ENCODE measurements at places on chromosomes 1 and 21.

DNA sequence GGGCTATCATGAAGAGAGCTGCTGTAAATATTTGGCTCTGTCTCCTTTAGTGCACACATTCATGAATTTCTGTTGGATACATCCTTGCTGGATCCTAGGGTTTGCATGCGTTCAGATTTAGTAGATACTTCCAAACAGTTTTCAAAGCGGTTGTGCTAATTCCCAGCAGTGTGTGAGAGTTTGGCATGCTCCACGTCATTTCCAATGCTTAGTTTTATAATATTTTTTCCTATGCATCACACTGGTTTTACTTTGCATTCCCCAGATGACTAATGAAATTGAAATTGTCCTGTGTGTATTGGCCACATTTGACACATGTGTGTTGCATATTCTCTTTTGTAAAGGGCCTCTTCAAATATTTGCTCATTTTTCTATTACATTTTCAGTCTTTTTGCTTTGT, 18.5 kb upstream of the AADACL3 start:
- DNase-seq = no peak

DNA sequence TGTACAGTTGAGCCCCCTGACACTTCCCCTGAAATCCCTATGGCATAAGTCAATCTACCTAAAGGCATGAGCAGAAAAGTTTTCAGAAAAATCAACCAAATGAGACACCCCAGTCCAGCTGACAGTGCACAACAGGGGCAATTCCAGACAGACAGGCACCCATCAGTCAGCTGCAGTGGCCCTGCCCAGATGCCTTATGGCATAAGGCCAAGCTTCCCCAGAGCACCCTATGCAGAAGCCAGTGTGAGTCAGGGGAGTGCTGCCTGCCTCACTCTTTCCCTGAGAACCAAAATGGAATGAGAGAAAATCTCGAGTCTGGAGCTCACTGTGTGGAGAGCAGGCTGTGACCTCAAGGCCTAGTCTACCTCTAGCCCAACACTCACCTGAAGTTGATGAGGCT, 38.1 kb downstream of the MRAP start:
- DNase-seq = no peak

DNA sequence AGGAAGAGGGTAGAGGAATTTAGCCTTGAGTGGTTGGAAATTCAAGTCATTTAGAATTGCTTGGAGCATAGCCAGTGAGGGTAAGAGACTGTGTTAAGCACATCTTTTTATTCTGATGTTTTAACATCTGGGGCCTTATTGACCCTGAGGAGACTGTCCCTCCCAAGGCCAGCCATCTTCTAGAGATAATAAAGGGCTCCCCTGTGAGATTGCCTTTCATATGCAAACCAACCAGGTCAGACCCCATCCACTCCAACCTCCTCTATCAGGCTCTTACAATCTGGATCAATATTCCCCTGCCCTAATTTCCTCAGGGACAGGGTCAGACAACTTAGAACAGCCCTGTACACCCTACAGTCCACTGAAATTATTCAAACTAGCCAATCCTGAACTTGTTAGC, 93.8 kb downstream of the ATP1B1 start:
- DNase-seq = no peak

GRCh38 chr1:25698252-25698651, 81.7 kb downstream of the MAN1C1 start:
- no peak for DNase-seq

DNA sequence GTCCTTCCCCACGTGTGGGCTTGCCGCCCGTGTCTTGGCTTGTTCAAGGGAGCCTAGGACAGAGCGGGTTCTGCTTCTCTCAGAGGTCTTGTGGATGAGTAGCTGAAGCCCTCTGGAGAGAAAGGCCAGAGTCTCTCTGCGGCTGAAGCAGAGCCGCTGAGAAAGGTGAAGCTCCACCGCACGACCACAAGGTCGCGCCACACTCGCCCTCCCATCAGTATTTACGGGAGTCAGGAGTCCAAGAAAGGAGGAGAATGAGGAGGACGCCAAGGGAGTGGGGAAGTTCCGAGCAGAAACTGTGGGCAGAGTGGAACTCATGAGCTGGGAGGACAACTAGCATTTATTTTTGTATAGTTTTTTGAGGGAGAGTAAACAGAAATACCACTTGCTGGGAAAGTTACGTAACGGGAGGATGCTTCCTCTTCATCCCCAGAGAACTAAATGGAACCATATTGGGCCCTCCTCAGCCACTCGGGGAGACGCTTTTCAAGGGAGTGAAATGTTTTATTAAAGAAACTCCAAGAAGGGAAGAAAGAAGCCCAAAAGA, 51.6 kb upstream of the HAO2 start:
- DNase-seq = no peak

DNA sequence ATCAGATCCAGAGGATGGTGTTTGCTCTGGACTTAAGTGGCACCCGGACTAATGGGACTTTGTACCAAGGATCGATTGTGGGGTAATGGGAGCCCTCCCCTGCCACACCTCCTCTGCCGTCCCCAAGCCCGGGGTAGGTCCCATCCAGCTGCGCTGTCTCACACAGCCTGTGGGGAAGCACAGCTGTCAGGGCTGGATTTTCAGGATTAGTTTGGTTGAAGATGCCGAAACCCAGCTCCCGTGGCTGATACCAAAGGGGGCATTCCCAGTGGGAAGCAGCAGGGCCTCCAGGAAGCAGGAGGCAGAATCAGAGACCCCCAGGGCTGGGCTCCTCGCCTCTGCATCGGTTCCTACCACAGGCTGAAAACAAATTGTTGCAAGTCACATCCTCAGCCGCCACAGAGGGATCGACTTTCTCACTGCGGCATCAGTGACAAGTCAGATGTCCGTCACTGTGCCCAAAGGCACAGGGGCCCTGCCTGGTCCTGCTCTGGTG, 59.7 kb downstream of the MATN1 start:
- no peak for DNase-seq

DNA sequence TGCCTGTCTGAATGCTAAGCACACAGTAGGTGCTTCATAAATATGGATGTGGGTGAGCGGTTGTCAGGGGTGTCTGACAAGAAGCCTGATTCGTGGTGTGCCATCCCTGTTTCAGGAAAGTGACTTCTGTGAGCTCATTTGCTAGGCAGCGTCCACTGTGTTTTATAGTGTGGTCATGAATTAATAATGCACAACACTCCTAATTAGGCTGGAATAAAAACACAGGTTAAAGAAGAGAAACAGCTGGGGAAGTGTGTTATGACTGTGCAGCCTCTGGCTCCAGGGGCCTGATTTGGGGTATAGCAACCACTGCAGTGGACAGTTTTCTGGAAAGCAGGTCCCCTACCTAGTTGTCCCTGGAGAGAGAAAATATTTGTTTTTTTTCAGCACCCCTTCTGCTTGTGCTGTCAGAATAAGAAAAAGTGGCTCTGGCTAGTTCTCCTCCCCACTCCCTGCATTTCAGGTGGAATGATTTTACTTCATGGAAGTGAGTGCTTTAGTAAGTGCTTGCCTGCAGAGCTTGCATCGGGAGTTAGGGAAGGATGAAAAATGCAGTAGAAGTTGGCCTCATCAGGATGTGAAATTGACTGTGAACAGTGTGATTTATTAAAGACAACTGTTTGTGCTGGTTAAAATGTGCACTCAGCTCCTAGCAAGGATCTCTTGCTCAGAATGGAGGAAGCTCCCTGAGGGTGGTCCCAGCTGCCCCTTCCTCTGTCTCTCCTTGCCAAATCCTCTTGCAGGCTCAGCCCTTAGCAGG, 333.8 kb downstream of the HHAT start:
- DNase-seq = no peak

DNA sequence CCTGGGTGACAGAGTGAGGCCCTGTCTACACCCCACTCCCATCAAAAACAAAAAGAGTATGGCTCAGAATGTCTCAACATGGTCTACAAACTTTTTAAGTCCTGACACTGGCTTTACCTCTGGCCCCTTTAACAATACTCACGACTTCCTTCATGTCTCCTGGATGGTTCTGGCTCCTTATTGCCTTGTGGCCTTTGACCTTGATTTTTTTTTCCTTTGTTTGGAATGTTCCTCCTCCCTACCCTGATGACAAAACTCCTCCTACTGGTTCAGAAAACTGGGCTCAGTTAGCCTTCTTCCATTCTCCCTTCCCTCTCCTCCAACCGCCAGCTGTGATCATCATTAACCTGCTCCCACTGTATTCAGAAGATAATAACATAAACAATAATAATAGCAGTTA, 4.6 kb upstream of the SOAT1 start:
- no peak for DNase-seq

GRCh38 chr1:209218113-209218512, 365.4 kb upstream of the CAMK1G start:
- DNase-seq = no peak

DNA sequence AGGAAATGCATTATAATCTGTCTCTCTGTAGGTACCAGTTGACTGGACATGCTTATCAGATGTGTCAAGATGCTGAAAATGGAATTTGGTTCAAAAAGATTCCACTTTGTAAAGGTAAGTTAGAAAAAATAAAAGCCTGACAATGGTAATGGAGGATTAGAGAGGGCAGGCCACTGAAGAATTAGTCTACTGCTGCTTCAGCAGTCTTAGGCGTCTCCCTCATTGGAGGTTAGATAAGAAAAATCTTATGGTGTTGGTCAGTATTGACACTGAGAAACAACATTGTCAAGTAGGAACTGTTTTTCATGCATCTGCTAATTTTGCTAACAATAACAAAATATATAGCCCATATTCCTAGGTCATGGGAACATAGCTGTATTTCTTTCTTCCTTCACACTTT, 20.1 kb downstream of the CR2 start:
- no peak for DNase-seq

DNA sequence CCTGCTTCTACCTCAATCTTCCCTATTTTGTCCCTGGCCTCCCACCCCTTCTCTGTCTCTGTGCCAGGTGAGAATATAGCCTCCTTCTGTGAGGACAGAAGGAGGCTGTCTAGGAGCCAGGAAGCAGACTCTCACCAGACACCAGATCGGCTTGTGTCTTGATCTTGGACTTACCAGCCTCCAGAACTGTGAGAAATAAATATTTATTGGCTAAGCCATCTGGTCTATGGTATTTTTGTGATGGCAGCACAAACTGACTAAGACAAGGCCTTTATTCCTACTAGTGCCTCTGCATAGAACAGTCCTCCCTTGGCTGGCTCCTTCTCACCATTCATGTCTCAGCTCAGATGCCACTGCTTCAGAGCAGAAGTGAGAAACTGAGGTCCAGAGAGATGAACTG, 1.9 kb downstream of the GPN2 start:
- DNase-seq = no peak

DNA sequence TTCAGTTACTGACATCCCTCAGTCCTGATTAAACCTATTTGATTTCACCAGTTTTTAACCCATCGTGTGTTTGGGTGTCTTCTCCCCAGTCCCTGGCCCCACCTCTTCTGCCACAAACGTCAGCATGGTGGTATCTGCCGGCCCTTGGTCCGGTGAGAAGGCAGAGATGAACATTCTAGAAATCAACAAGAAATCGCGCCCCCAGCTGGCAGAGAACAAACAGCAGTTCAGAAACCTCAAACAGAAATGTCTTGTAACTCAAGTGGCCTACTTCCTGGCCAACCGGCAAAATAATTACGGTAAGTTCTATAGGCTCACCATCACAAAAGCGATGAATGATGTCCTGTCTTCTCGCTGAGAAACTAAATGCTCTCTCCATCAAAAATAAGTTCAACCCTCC, 28.7 kb downstream of the NBPF3 start:
- DNase-seq = no peak

GRCh38 chr21:46196733-46197132, 12.5 kb upstream of the SPATC1L start:
- DNase-seq = no peak

GRCh38 chr1:110605446-110605845, 712 bp downstream of the KCNA2 start:
- DNase-seq = no peak

GRCh38 chr21:41754479-41754891, 12.4 kb downstream of the RIPK4 start:
- DNase-seq = no peak
